NCI-H1694 treated with DMSO at 0.1 percent for 48 hours (cell line): ENCODE measurements at places on chromosomes 6 and 20.
A peak's percentile ranks its signal among the peaks of the same experiment; 100 is the strongest.

DNA sequence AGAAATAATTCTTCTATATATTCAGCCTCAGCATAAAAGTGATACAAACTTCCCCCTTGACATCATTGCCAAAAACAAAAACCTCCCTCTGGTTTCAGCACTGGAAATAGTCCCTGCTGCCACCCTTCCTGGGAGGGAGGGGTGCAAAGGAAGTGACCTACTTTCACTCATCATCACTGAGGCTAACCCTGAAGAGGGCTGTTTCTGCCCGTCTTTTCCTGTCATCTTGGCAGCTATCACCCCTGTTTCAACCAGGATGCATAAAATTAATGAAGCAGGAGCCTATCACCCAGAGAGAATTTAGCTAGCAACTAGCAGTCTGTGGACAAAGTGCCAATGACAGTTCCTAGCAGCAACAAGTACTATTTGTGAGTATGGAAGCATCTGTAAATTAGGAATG lies 397.8 kb downstream of the LAMA2 start:
- DNase-seq = no peak

- DNase-seq = no peak
These were observed 25.2 kb downstream of the ILRUN start for GRCh38 chr6:34671367-34671766.

DNA sequence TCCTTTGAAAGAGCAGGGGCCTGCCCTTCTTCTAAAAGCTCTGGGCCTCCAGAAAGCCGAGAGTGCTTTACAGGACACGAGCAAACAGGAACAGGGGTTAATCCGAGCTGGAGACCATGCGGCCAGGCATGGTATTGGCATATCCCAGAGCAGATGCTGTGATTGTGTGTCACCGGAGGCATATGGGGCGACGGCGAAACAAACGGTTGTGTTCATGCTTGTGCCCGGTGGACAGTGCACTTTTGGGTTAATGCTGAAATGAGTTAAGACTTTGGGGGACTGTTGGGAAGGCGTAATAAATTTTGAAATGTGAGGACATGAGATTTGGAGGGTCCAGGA lies 1088.7 kb upstream of the DEFB115 start:
- DNase-seq = no peak

GRCh38 chr20:5670036-5670536 lies 80.1 kb upstream of the SHLD1 start:
- DNase-seq = no peak

GRCh38 chr20:24662322-24662721 lies 192.9 kb downstream of the SYNDIG1 start:
- peak; percentile 12 for DNase-seq

- DNase-seq = no peak
These were observed 24.6 kb downstream of the MYLK4 start for GRCh38 chr6:2725999-2726567.

DNA sequence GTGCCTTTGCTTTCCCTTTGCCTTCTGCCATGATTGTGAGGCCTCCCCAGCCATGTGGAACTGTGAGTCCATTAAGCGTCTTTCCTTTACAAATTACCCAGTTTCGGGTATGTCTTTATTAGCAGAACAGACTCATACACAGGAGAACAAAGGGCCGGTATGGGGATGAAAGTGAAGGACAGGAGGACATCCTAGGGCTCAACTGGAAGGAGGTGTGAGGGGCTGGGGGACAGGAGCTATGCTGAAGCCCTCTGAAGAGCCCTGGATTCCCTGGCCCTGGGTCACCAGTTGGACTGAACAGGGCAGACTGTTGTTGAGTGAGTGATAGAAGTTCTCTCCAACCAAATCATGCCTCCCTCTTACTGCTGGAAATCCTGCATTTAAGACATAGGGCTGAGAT lies 105.8 kb downstream of the SCML4 start:
- DNase-seq = no peak

DNA sequence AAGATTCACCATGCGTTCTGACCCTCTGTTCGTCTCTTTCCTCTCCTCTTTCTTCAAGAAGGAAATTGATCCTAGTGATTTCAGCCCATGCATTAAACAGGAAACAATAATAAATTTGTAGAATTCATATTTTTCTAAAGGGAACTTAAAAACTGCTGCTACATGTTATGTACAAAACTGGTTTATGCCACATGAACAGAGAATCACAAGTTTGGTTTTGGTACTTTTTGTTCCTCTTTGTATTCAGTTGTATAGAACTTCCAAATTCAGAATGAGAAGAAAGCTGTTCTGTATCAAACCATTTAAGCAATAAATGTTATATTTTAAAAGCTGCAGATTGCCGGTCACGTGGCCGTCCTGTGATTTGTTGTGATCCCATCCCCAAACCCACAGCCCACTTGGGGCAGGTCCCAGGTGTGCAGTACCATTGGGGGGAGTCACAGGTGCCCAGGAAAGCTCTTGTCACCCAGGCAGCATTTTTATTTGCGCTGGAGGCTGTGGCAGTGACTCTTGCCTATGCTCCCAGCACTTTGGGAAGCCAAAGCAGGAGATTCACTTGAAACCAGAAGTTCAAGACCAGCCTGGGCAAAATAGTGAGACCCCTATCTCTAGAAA lies 61.2 kb downstream of the SSR1 start:
- DNase-seq = no peak

DNA sequence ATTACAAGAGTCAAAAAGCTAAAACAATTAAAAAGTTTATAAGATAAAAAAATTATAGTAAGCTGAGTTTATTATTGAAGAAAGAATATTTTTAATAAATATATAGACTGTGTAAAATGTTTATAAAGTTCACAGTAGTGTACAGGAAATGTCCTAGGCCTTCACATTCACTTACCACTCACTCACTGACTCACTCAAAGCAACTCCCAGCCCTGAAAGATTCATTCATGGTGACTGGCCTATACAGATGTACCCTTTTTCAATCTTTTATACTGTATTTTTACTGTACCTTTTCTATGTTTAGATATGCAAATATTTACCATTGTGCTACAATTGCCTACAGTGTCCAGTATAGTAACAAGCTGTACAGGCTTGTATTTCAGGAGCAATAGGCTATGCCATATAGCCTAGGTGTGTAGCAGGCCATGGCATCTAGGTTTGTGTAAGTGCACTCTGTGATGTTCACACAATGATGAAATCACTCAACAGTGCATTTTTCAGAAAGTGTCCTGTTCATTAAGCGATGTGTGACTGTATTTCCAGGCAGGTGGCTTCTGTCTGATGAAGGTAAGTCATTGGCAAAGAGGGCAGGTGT lies 130.2 kb downstream of the BTBD3 start:
- DNase-seq = no peak

DNA sequence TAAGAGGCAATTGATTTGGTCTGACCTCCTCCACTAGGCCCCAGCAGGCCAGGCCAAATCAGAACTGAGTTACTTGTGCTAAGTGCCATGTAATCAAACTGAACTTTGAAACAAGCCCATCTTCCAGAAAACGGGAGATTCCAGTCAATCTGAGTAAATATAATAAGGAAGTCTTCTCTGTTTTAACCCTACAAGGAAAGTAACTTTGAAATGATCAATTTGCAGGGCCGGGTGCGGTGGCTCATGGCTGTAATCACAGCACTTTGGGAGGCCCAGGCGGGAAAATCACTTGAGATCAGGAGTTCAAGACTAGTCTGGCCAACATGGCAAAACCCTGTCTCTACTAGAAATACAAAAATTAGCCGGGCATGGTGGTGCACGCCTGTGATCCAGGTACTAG lies 2.0 kb upstream of the SHLD1 start:
- DNase-seq = no peak
